Right cardiac atrium (tissue), 5 donors: ENCODE measurements at places on chromosomes 6 and 20.

- peak; percentile 81 for DNase-seq
Observed at GRCh38 chr6:408599-409102, 17.1 kb downstream of the IRF4 start.

GRCh38 chr6:4352322-4352669, 216.9 kb upstream of the ECI2 start:
- no peak for DNase-seq

DNA sequence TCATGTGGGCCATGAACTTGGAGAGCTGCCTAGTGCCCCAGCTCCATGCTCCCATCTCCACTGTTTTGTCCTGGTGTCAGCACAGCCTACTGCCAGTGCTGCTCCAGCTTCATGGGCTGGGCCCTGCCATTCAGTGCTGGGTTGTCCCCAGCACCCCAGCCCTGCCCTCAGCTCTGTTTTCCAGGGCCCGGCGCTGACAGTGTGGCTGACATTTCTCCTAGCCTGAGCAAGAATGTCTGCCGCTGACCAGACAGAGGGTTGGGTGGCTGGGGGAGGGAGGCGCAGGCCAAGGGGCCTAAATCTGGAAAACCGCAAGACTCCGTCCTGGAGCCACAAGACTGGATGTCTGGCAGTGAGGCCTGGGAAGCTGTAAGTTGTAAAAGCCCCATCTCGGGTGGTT, 78.9 kb downstream of the DHX35 start:
- no peak for DNase-seq

GRCh38 chr6:43992126-43992663, 135.1 kb downstream of the MRPL14 start:
- no peak for DNase-seq

GRCh38 chr6:37282371-37282770, 24.4 kb upstream of the TMEM217 start:
- DNase-seq = no peak

GRCh38 chr20:23548408-23548807, 19.9 kb downstream of the CST9L start:
- no peak for DNase-seq

DNA sequence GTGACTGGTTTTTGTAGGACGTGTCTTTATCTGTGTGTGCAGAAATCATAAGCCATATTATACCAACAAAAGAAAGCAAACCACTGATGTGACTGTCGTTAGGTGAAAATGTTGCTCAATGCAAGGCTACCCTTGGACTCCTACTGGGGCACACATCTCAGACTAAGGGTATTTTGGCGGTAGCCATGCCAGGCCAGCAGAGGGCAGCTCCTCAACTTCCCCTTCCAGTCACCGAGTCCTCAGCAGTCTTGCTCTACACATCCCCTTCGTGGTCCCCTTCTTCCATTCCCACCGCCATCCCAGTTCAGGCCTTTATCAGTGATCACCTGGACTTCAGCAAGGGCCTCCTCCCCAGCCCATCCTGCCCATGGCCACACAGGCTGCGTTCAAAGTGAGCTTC, 113.7 kb upstream of the GGTLC1 start:
- DNase-seq = no peak

DNA sequence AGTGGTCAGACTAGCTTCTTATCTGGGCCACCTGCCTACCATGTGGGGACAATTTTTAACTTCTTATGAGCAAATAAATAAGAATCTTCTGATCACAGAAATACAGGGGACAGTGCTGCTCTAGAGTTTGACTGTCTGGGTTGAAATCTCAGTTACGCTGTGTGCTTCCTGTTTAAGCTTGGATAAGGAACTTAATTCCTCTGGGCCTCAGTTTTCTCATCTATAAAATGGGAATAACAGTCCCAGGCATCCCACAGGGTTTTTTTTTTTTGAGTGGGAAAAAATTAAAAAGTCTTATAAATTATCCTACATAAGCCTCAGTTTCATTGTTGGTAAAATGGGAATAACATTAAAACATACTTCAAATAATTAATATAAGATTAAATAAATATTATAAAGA, 340.9 kb downstream of the ESR1 start:
- DNase-seq = no peak

DNA sequence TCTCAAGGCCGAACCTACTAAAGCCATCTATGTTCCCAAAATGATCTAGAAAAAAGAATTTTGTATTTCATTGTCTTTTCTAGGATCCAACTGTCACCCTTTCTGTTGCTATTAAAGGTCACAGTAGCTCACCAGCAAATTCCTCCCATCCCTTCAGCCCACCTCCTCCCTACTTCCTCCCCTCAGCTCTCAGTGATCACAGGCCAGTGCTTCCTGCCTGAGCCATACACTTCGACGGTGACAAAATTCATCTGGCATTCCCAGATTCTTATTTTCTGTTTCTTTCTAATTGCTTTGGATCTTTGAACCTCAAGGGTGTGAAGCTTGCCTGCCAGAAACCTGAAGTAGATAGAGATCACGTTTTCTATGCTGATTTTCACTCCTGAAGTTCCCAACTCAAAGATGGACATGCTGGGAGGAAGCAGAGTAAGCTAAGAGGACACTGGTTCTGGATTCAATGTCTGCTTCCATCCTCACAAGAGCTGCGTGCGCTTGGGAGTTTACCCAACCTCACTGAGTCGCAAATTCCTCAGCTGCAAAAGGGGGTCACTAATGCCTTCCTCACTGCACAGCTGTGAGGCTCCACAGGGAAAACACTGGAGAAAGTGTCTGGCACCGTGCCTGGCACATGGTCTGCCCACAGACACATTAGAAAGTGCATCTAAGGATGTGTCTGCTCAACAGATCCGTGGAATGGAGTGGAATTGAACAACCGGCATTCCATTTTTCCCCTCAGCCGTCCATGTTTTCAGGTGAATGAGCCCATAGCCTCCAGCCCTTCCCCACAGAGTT, 34.5 kb downstream of the MDGA1 start:
- DNase-seq = no peak

GRCh38 chr6:37779902-37780628, 39.5 kb upstream of the ZFAND3 start:
- no peak for DNase-seq

DNA sequence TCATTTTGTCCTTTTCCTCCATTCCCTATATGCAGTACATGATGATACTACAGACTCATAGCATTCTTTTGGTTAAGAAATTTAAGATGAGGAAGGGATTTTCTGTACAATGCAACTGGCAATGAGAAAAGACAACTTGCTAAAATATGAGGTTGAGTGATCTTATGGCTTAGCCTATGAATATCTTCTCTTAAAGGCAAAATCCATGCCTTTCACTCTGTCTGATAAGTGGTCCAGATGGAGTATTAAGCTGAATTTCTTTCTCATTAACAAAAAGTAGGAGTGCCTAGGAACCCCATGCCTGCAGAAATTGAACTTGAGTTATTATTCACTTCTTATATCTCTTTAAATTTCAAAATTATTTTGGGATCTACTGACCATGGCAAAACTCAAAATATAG, 135.3 kb downstream of the GRIK2 start:
- DNase-seq = no peak

DNA sequence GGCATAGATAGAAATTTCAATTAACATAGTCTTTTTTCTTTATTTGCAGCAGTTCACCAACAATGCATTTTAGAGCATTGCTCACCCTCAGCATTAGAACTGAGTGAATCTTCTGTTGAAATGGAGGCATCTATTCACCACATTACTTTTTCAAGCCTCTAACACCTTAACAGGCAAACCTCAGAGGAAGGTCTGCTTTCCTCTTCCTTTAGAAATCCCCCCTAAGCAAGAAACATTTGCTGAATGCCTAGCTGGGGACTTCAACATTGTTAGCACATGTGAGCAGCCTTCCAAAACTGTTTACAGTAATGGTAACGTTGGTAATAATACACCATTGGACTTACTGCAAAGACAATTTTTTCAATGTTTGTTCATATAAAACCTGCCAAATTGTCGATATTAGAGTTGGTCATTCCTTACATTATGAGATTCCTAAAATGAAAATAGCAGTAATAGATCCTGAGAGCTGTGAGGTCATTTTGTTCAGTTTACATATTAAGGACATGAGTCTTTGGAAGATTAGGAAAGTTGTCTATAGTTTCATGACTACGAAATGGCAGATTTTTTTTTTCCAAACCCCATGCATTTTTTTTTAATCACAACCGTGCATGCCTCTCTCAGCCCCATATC, 20.6 kb upstream of the AKIRIN2 start:
- no peak for DNase-seq
